ENCODE measurements at places on chromosomes 5 and 9.

DNA sequence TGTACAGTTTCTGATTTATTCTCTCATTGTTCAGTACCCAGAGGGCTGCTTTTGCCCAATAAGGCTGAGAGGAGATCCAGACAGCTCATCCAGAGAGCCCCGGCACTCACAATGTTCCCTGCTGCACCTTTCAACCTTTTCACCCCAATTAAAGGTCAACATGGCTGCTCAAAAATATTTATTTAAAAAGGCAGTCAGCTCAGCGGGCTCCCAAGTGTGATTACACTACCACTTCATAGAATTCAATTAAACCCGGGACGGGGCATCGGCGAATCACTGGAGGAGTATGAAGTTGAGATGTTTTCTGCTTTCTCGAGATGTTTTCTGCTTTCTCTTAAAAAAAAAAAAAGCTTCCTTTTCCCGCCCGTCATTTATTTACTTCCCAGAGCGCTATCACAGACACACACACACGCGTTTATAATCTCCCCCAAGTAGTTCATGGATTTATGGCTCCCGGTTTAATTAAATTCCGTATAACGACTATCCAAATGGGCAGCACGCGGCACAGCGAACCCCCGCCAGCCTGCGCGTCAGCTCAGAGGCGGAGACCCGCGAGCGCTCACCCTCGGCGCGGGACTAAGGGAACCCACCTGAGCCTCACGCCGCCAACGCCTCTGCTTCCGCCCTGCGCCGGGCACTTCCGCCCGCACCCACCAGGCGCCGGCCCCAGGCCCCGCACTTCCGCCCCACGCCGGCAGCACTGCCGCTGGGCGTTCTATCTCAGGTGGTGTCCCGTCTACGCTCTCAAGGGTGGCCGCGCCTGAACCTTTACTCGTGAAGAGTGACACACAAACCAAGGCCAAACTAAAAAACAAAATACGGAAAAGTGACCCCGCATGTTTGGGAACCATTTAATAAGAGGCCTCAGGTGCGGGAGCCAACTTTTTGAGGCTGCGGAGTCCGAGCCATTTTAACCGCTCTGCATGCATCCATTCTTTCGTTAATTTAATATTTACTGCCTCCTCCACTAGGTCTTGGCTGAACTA is at the start of gene C5orf63:
C5orf63 (minus strand) TSS at position 642 of the 986 bp plus-strand sequence. CDS start 14,507 bp downstream, outside the sequence.
- DNase-seq: peak; percentile 80

GRCh38 chr5:110853267-110853666 is 114.5 kb downstream of the SLC25A46 start:
- DNase-seq: no peak

DNA sequence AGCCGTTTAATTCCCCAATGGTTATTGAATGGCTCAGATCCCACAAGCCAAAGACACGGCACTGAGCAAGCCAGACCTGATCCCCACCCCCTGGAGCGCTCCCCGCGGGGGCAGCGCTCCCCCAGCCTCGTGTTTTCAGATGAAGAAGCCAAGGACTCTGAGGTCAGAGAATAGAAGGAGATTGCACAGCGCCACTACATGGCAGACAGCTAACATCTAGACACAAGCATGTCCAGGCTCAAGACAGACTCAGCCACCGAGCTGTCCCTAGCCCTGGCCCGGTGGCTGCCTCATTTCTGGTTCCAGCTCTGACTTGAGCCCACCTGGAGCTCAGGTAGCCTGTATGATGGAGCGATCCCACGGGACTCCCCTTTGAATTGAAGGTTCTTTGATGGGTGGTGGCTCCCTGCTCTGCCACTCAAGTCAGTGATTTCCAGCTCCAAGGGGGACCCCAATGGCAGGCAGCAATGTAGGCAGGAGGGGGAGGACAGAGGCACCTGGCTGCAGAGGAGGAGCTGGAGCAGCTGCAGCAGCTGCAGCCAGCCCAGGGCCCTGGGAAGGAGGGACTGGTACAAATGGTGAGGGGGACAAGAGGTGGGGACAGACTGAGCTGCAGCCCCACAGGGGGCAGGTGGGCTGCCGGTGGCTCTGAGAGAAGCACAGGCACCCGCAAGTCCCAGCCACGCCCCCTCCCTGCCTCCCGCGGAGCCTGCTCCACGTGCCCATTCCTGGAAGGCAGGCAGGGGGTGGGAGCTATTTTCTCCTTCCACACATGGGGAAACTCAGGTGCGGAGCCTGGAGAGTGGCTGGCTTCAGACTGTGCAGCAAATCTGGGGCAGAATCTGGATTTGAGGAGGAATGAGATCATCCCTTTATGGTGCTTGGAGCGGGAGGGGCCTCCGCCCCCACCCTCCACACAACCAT is 40.2 kb downstream of the NTNG2 start:
- DNase-seq: no peak

DNA sequence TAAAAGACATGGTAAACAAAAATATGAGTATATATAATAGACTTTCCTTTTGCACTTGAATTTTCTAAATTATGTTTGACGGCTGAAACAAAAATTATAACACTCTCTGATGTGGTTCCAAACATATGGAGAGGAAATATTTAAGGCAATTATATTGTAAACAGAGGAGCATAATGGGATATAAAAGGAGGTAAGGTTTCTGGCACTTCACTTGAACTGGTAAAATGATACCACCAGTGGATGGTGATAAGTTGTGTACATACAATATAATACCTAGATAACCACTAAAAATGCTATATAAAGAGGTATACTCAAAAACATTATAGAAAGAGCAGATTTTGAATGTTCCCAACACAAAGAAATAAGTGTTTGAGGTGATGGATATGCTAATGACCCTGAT is 192.9 kb upstream of the RAD23B start:
- DNase-seq: no peak

- no peak for DNase-seq
Measured at GRCh38 chr5:126394211-126394788, 28.9 kb upstream of the GRAMD2B start.

DNA sequence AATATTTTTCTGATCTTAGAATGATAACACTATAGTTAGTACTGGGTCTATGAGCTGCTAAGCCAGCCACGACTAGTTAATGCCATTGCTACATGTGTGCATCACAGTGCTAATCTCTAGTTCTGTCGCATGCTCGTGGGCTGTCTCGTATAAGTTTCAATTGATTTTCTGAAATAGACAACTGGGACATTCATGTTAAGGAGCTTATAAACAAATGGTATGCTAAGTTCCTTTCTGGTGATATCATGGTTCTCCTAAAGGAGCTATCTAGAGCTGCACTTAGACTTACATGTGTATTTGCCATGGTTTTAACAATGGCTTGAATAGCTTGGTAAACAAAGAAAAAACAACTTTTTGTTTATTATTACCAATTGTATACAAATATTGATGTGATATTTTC is 46.2 kb downstream of the F2RL2 start:
- no peak for DNase-seq

GRCh38 chr5:176371621-176372539 is 6.6 kb downstream of the ARL10 start:
- DNase-seq: no peak

GRCh38 chr5:157740229-157740610 is 3.3 kb upstream of the LSM11 start:
- no peak for DNase-seq

GRCh38 chr5:170440771-170441392 is 51.7 kb upstream of the KCNMB1 start:
- DNase-seq: no peak

DNA sequence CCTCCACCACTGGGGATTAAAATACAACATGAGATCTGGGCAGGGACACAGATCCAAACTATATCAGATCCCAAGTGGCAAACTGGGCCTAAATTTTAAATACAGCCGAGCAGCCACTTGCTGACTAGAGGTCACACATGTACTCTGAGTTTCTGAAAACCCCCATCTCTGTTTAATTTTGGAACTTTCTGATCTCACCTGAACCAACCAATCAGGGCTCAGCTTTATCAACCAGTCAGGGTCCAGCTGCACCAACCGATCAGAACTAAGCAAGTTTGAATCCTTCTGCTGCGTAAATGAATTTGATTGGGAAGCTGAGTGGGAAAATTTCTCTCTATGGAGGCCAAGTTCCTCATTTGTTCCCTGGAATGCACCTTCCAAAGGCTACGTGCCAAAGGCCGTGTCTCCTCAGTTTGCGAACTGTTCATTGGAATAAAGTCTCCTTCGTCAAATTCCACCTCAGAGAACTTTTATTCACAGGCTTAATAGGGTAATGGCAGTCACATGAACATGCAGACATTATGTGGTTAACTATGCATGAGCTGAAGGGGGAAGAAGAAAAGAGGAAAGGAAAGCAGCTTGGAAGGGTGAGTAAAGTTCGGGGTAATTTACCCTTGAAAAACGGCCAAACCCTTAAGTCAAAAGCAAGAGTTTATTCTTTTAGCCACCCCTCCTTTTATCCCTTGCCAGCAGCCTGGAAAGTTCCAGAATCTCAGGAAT is 3.7 kb downstream of the CD180 start:
- DNase-seq: no peak
